ENCODE measurements at places on chromosomes 13 and 19. TPM values are rescaled to one million over a fixed set of nuclear protein-coding genes. Genes with fewer than 3 reads are reported as not detected.
A peak's percentile ranks its signal among the peaks of the same experiment; 100 is the strongest.

The MVB12A gene
- total RNA-seq: 33.9 TPM

The KL gene
- total RNA-seq: under 0.01 TPM

The B3GNT8 gene
- 2.2 TPM for total RNA-seq

The SELENOV gene
- not detected for total RNA-seq

The GSX1 gene
- total RNA-seq: not detected

The PMIS2 gene
- total RNA-seq: not detected

The ZNF878 gene
- 0.40 TPM for total RNA-seq

The DHPS gene
- total RNA-seq: 41.1 TPM

The SRRM5 gene
- total RNA-seq: not detected

DNA sequence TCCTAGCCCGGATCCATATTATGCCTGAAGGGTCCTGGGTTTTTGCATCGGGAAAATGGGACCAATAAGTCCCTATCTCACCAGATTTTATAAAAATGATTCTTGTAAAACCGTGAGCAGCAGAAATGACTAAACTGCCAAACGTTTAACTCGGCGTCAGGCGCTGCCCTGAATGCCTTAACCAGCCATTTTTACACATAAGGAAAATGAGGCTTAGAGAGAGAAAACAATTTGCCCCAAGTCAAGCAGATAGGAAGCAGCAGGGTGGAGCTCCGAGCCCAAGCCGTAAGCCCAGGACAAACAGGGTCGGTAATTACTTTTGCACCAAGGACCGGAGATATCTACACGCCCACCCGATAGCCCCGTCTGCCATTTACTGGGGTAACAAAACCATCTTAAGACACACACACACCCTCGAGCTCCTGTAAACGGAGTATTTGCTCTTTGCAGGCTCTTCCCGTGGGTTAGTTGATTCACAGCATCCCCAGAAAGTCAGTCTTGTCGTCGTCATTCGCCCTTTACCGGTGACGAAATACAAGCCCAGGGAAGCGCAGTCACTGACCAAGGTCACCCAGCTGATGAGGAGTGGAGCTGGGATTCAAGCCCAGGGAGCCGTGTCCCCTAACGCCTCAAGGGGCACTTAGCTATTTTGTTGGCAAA, 16.0 kb upstream of the MRI1 start:
- DNase-seq: peak; percentile 48

- DNase-seq: no peak
Observed at GRCh38 chr13:76379341-76380105, 506.7 kb downstream of the KCTD12 start.

GRCh38 chr19:54426291-54426931, 11.1 kb downstream of the TTYH1 start:
- no peak for DNase-seq

DNA sequence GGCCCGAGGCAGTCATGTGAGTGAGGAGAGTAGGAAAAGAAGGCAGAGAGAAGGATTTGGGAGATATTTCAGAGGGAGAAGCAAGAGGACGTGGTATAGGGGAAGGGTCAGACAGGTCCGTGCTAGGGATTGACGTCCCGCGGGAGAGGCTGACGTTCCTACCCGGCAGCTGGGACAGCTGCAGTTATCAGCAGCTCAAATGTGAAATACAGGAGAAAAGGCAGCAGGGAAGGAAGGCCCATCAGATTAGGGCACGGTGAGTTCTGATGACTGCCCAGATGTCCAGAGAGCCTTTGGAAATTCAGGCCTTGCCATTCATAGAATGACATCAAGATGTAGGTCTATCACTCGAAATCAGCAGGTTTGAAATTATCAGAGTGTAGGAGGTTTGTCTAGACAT, 88.4 kb downstream of the IRS2 start:
- no peak for DNase-seq

DNA sequence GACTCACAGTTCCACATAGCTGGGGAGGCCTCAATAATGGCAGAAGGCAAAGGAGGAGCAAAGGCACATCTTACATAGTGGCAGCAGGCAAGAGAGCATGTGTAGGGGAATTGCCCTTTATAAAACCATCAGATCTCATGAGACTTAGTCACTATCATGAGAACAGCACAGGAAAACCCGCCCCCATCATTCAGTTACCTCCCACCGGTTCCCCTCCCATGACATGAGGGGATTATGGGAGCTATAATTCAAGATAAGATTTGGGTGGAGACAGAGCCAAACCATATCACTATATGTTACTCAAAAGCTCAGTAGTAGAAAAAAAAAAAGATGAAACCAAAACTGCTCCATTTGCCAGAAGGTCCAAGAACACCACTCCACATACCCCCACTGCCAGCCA, 58.5 kb downstream of the DNAJC15 start:
- DNase-seq: no peak

DNA sequence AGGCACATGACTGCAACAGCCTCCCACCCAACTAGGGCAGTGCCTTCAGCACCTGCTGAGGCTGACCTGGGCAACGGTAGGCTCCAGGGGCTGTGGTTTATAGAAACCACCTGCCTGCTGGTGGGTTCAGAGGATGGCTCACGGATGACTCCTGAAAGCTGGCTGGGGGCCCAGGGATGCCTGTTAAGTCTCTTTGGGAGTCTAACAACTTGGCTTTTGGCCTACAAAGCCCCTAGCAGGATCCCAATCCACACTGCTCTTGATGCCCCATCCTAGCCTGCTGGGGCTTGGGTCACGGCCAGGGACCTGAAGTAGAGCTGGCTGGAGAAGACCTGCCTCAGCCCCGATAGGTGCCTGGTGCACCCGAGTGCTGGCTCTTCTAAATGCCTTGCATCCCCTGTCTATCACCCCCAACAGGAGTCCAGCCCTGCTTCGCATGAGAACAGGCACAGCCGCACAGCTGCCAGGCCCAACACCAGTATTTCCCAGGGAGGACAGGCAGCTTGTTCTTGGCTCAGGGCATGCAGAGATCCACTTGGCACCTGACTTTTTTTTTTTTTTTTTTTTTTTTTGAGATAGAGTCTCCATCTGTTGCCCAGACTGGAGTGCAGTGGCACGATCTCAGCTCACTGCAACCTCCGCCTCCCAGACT, 9.1 kb upstream of the EPHX3 start:
- DNase-seq: no peak

DNA sequence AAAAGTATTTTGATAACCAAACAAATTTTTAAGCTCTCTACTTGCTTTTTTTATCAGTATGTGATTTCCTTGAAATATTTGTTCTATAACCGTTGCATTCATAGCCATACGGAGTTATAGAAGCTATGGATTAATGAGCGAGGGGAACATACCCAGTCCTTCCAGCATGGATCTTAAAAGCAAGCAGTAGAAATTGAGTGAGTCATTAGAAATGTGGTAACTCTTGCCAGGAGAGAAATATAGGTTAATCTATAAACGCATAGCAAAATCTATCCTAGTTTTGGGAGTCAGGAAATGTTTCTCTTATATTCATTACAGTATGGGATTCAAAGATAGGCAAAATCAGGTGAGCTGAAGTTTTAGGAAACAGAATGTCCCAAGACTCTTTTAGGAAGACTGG, 507.4 kb downstream of the DACH1 start:
- DNase-seq: no peak

GRCh38 chr19:48394331-48395169, 1.1 kb downstream of the GRIN2D start:
- no peak for DNase-seq

- no peak for DNase-seq
Observed at GRCh38 chr13:31890946-31891345, 140.6 kb upstream of the FRY start.

GRCh38 chr13:30418717-30419459, 3.4 kb upstream of the UBE2L5 start:
- DNase-seq: no peak

- no peak for DNase-seq
Observed at GRCh38 chr13:77861741-77862140, 56.9 kb downstream of the EDNRB start.

DNA sequence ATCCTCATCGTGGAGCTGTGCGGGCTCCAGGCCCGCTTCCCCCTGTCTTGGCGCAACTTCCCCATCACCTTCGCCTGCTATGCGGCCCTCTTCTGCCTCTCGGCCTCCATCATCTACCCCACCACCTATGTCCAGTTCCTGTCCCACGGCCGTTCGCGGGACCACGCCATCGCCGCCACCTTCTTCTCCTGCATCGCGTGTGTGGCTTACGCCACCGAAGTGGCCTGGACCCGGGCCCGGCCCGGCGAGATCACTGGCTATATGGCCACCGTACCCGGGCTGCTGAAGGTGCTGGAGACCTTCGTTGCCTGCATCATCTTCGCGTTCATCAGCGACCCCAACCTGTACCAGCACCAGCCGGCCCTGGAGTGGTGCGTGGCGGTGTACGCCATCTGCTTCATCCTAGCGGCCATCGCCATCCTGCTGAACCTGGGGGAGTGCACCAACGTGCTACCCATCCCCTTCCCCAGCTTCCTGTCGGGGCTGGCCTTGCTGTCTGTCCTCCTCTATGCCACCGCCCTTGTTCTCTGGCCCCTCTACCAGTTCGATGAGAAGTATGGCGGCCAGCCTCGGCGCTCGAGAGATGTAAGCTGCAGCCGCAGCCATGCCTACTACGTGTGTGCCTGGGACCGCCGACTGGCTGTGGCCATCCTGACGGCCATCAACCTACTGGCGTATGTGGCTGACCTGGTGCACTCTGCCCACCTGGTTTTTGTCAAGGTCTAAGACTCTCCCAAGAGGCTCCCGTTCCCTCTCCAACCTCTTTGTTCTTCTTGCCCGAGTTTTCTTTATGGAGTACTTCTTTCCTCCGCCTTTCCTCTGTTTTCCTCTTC, 6.3 kb downstream of the MYADM start:
- DNase-seq: no peak

- DNase-seq: no peak
Observed at GRCh38 chr13:52356327-52356726, 49.6 kb downstream of the THSD1 start.

DNA sequence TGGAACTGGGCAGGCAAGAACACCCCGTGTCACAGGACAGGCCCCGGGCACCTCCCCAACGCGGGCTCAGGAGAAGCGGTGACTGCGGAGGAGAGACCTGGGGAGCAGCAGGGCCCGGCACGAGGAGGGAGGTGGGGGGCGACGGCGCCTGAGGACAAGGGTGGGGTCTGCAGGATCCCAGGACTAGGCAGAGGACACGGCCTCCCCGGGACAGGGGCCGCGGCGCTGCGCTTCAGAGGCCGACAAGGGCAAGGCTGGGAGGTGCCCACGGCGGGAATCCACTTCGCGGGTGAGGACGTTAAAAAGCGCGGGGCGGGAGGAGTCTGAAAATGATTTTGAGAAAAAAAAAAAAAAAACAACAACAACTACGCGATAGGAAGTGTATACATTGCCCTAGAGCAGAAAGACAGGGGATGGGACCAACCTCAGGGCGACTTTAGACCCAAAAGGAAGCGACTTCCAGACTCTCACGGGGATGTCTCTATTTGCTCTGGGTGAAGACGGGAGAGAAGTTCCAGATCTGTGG, 44.9 kb downstream of the ZNF611 start:
- no peak for DNase-seq

GRCh38 chr13:112178769-112179168, 111.8 kb downstream of the SOX1 start:
- DNase-seq: no peak

GRCh38 chr13:44333950-44334655, 39.5 kb upstream of the SERP2 start:
- DNase-seq: no peak

DNA sequence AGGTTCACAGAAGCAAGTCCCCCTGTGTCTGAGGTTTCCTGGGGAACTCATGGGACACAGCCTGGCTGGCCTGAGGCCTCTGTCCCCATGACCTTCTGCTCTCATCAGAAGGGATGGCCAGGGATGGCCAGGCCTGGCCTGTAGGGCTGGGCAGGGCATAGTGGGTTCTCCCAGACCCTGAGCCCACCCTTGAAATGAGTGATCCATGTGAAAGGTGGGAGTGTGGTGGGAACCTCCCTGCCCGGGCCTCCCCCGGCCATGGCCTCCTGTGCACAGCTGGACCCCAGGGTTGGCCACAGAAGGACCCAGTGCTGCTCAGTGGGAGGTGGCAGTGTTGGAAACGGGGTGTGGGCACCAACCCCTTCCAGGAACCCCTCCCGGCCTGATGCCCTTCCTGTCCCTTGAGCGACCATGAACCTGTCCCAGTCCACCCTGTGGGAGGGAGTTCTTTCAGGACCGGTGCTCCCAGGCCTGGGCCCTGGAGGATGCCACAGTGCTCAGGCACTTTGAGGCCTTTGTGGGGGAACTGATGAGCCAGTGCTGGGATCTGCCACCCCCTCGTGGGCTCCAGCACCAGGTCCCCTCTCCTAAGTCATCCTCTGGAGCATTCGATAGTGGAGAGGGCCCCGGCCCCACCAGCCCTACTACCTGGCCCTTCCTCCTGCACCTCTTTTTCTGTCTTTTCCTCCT, 15.5 kb upstream of the ZNF14 start:
- DNase-seq: no peak

DNA sequence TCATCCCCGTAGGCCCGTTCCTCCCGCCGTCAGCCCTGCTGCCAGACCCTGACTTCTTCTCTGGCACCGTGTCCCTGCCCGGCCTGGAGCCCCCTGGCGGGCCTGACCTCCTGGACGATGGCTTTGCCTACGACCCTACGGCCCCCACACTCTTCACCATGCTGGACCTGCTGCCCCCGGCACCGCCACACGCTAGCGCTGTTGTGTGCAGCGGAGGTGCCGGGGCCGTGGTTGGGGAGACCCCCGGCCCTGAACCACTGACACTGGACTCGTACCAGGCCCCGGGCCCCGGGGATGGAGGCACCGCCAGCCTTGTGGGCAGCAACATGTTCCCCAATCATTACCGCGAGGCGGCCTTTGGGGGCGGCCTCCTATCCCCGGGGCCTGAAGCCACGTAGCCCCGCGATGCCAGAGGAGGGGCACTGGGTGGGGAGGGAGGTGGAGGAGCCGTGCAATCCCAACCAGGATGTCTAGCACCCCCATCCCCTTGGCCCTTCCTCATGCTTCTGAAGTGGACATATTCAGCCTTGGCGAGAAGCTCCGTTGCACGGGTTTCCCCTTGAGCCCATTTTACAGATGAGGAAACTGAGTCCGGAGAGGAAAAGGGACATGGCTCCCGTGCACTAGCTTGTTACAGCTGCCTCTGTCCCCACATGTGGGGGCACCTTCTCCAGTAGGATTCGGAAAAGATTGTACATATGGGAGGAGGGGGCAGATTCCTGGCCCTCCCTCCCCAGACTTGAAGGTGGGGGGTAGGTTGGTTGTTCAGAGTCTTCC, 1.3 kb upstream of the CLASRP start:
- DNase-seq: no peak
